Heart left ventricle (tissue), 16 donors: ENCODE measurements at places on chromosomes 5 and 9.

- no peak for DNase-seq
These were observed 41.4 kb downstream of the PUM3 start for GRCh38 chr9:2802494-2802921.

DNA sequence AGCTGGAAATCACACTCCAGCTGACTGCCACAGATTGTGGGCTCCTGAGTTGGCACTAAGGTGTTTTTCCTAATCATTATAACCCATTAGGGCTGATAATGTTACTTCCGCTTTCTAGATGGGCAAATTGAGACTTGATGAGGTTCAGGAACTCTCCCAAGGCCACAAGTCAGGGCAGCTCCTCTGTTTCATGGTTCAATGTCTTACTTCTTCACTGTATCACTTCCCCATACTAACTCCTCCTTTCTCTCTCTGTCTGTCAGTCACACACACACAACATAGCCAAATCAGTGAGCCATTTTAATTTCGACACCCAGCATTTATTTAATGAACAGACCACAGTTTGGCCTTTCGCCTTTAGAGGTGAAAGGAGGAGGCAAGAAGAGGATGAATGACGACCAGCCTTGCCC, 17.8 kb upstream of the TRAF1 start:
- no peak for DNase-seq

- peak; percentile 34 for DNase-seq
These were observed 193.2 kb downstream of the MAPKAP1 start for GRCh38 chr9:125513668-125514413.

DNA sequence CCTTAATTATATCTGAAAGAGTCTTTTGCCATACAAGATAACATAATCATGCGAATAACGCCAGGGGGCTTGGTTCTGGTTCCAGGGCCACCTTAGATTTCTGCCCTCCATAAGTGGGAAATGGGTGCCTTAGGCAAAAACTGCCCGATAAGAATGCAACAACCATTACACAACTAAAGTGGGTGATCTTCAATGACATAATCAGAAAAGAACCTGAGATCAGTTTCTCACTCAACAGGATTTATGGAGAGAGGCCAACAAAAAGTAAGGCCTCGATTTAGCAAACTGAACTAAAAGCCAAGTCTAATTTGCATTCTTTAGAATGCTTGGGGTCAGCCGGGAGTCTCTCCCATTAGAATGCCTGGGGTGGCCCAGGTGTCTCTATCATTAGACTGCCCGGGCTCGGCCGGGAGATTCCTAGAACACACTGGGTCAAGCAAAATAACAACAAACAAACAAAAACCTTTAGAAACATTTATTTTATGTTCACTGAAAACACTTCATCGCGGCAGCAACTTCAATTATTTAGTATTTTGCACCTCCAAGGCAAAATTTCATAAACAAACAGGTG, 194.8 kb downstream of the AUH start:
- DNase-seq: no peak

DNA sequence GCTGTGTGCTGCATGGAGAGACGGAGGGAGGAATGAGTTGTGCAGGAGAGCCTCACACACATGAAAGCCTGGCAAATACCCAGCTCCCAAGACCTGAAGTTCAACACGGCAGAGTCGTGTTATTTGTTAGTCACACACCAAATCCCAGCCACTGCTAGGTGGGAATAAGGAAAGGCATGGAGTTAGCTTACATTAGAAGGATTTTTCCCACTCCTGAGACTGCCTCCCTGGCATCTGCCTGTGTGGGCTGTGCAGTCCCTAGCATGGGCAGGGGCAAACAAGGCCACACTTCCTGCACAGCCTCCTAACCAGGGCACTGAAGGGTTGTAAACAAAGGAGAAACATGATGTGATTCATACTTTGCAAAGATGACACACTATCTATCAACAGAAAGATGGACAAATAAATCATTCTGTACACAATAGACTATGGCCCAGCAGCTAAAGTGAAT, 306.8 kb downstream of the SPOCK1 start:
- no peak for DNase-seq

DNA sequence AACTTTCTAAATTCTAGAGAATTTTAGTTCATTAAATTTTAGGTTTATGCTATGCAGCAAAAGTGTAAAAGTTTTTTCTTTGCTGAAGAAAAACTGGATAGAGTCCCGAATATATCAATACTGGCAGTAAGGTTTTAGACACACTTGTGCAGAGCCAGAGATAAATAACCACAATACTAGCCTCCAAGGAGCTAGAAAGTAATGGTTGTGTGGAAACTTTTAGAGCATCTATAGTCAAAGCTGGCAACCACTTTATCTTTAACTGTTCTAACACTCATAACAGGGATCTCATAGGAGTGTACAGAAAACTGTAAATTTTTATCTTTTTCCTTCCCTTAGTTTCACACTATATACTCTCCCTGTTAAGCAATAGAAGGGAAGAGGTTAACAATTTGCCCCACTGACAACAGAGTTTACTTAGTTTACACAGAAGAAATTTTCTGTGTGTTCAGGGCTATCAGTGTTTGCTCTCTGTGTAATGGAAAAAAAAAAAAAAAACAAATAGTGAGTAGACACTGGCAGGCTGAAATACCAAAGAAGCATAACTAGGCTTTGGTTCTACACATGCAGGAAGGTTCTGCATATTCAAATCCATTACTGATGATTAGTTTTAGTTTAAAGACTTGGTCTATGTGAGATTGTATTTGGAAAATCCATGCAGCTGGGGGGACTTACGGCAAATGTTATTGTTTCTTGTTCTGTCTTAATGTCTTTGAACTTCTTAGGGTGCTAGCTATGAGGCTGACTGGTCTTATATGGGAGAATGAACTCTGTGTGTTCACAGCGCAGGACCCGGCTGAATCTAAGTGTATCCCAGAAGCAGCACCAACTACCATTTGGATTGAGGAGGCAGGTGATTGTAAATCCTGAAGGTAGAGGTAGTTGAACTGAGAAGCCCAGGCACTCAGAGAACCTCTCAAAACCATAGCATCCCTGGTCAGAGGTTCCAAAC, 187.6 kb downstream of the PCSK1 start:
- no peak for DNase-seq

- no peak for DNase-seq
These were observed 3.4 kb upstream of the DCTN4 start for GRCh38 chr5:150762211-150762610.

DNA sequence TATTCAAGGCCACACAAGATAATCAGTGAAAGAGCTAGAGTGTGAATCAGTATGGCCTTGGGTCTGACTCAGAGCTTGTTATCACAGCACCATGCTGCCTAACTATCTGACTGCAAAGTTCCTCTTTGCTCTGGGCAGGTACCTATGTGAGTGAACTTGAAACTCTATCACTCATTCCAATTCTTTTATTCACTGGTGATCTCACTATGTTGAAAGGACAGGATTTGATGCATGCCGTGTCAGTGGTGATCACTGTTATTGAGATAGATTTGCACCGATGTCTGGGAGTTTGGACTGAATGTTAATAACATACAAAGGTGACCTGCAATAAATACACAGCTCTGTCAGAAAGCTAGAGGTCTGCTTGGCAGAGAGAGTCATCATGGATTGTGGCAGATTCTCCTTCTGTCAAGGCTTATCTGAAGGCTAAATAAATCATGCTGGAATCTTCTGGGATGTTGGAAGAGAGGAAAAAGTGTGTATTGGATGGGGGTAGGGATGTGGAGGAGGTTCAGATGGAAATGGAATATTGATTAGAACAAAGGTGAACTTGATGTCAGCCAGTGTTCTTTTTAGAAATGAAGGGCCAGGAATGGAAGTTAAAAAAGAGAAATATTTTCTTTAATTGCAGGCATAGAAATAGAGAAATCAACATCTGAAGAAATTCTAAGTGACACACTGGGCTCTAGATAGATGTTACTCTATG, 91.8 kb upstream of the TNC start:
- DNase-seq: no peak

DNA sequence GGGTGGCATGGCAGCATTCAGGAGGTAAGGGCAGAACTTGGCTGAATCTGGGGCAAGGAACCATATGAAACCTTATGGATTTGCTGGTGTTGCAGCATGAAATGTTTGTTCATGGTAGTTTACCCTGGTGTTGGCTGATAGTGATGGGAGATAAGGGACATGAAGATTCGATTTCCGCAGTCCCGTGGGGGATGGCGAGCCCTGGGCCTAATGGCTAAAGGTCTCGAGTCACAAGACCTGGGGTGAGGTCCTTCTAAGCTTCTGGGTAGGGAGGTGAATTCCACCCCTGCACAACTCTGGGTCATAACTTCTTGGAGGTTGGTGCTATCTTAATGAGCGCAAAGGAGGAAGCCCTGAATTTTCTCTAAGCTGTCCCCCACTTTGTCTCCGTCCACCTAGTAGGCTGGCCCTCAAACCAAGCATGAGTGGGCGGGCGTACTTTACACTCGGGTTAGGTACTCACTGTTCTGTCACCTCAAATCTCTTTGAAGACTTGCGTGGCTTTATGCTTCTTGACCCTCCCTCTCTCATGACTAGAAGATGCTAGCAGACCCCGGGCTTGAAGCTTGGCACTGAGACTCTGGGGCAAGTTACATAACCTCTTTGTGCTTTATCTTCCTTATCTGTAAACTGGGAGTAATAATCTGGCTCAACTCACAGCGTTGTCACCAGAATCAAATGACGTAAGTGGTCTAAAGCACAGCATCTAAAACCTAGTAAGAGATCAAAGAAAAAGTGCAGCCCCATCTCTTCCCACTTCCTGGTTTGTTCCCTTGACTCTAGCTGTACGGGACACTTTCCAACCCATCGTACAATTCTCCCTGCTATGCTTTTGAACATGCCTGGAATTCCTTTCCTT, 72.5 kb downstream of the BASP1 start:
- no peak for DNase-seq

DNA sequence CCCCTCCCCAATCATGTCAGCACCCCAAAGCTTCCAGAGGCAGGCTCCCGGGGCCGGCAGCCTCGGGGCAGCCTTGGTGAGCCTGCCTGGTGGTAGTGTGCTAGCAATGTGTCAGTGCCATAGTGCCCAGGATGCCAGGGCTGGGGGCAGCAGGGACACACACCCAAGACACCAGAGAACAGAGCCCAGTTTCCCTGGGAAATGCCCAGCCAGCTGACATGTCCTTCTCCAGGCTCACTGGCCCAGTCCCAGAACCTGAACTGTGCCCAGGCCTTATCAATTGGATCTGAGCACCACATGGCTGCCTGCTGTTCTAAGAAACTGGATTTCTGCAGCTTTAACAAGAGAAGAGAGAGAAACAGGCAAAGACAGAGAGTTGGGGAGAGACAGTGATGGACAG, 74.9 kb upstream of the LRRTM2 start:
- DNase-seq: no peak

DNA sequence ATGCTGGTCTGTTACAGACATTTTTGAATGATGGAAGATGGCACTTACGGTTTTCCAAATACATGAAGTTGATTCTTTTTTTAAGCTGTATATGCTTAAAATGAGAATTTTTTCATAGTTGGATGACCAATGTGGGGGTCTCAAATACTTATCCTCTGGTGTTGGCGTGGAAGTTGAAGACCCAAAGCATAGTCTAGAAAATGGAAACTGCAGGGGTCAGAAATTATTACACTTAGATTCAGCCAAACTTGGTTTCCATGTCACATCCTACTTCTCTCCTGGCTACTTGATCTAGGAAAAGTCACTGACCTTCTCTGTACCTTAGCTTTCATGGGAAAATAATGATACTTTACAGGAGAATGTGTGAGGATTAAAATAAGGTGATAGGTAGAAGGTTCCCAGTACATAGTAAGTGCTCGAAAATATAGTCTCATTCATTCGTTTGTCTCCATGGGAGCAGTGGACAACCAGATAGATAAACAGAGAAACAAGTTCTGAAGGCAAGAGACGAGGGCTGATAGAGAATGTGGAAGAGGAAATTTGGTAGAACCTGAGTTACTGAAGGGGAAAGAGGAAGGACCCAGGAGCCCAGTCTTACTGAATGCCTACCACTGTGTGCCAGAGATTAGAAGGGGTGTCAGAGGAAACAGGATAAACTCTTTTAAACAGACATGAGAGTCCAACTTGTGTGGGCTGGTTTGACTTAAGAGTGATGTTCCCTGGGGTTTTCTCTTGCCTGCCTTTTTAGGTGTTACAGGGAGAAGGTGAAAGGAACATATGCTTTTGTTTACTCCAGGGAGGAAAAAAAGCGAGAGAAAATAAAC, 560.3 kb upstream of the KLF4 start:
- DNase-seq: no peak

DNA sequence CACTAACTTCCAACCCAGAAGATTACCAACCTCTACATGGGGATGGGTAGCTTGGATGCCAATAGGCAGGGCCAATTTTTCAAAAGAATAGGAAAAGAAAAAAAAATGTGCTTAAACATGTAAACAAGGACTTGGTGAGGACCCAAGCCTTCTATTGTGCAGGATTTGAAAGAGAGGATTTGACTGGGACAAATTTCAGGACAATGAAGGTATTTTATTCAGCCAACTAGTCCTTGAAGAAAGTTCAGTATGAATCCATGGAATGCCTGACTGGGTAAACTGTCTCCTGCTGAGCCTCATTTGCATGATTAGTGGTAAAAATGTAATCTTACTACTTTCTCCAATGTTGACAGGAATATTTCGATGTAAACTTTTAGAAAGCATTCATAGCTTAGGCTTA, 192.5 kb upstream of the RORB start:
- no peak for DNase-seq

DNA sequence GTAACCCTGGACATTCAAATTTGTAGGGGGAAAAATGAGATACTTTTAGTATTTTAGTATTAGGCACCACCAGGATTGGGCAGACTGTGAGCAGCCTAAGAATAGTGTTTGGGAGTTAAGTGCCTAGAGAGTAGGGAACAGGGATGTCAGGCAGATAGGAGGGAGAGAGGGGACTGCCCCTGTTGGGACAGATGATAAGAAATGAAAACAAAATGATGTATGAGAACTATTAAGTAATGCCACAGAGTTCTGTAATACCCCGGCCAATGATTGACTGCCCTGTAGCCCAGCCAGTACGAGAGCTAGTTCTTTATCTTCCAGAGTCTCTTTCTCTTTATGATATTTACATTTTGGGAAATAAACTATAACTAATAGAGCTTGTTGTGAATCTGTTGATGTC, 24.4 kb downstream of the ARHGAP26 start:
- DNase-seq: no peak

DNA sequence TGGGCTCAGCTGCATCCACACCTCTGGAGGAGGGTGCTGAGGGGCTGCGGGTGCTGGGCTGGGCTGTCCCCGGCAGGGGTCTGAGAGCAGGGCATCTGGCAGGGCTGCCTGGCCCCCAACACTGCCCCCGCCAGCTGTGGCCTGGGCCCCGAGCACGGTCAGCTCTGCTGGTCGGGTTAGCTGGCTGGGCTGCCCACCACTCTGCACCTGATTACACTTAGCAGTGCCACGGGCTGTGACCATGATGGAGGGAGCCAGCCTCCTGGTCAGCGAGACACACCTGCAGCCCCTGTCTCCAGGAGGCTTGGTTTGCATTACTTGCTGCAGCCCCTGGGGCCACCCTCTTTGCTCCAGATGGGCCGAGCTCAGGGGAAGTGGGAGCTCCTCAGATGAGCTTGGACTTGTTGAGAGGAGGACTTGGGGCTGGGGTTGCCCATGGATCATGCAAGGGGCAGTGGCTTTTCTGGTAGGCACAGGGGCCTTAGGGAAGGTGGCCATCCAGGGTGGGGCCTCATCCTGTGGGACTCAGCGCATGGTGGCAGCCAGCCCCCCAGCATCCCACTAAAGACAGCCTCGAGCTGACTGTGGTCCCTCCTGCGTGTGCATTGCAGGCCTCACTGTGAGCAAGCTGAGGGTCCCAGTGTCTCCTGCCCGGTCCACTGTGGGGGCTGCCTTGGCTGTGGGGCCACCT, 132.0 kb upstream of the FAM120A start:
- no peak for DNase-seq
